ENCODE measurements at places on chromosomes 5 and 9.
A peak's percentile ranks its signal among the peaks of the same experiment; 100 is the strongest.

- no peak for DNase-seq
Measured at GRCh38 chr9:134169724-134170401, 5.5 kb upstream of the RNU6ATAC start.

GRCh38 chr9:15764131-15764530 lies 211.3 kb downstream of the CCDC171 start:
- DNase-seq, result no peak

- peak; percentile 60 for DNase-seq
Measured at GRCh38 chr5:33148076-33148513, 292.7 kb upstream of the TARS1 start.

DNA sequence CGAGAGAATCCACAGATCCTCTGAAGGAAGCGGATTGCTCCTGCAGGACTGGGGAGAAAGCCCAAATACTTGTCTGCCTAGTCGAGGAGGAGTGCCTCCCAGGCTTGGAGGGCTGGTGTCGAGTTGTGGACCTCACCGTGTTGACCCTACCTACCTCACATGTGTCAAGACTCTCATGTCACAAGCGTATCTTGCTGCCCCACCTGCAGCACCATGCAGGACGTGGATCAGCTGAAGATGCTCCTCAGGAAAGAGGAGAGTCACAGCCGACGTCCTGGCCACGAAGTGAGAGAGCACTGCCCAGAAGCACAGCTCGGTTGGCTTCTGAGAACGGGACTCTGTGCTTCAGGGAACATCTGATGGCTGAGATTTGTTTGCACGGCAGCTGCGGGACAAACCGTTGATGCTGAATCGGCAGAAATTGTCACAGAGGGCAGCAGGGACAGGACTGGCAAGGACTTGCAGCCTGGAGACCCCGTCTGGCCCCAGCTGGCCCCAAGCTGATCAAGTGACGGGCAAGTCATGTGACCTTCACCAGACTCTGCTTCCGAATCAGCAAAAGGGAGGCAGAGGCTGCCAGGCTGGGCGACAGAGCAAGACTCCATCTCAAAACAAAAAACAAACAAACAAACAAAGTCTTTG lies 119.1 kb upstream of the ITGA1 start:
- no peak for DNase-seq

DNA sequence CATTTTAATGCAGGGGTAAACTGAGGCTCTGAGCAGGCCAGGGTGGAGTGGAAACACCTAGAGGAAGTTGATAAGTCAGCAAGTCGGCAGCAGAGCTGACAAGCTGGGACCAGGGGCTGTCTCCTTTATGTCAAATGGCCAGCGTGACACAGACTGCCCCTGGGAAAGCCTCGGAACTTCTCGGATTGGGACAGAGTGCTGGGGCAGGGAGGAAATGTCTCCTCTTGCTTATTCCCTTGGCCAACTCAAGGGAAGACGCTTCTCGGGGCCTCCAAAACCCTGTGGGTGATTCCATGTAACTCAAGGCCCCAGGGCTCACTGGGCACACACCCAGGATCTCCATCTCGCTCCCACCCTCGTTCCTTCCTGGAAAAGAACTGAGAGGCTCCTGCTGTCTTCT lies 25.4 kb upstream of the ANXA6 start:
- DNase-seq, result no peak

GRCh38 chr5:50352382-50352781 lies 88.7 kb downstream of the EMB start:
- DNase-seq, result no peak

GRCh38 chr5:74428275-74428674 lies 212.3 kb downstream of the ENC1 start:
- no peak for DNase-seq

DNA sequence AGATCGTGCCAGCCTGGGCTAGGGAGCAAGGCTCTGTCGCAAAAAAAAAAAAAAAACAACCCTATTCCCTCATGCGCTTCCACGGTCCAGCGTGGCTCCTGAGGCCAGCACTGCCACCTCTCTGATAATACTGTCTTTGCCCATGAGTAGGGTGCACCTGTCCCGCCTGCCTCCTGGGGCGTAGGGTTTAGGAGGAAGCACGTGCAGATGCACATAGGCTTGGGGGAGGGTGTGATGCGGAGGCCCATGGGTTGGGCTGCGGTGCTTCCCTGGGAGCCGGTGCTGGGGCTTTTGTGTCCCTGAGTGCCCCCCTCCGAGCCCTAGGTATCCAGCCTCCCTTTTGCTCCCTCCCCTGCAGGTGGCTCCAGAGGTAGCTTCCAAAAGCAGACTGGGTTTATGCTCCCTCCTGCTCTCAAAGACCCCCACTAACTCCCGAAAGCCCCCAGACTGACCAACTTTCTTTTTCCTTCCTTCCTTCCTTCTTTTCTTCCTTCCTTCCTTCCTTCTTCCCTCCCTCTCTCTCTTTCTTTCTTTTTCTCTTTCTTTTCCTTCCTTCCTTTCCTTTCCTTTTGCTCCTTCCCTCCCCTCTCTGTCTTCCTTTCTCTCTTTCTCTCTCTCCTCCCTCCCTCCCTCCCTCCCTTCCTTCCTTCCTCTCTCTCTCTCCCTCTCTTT lies 12.8 kb downstream of the FGFR4 start:
- DNase-seq, result no peak

GRCh38 chr9:36991516-36992134 lies 42.4 kb downstream of the PAX5 start:
- no peak for DNase-seq

GRCh38 chr5:105877592-105877991 lies 1793.1 kb downstream of the EFNA5 start:
- no peak for DNase-seq

- no peak for DNase-seq
Measured at GRCh38 chr9:18638371-18639249, 164.7 kb downstream of the ADAMTSL1 start.

- no peak for DNase-seq
Measured at GRCh38 chr5:78706381-78706780, 57.8 kb upstream of the LHFPL2 start.

DNA sequence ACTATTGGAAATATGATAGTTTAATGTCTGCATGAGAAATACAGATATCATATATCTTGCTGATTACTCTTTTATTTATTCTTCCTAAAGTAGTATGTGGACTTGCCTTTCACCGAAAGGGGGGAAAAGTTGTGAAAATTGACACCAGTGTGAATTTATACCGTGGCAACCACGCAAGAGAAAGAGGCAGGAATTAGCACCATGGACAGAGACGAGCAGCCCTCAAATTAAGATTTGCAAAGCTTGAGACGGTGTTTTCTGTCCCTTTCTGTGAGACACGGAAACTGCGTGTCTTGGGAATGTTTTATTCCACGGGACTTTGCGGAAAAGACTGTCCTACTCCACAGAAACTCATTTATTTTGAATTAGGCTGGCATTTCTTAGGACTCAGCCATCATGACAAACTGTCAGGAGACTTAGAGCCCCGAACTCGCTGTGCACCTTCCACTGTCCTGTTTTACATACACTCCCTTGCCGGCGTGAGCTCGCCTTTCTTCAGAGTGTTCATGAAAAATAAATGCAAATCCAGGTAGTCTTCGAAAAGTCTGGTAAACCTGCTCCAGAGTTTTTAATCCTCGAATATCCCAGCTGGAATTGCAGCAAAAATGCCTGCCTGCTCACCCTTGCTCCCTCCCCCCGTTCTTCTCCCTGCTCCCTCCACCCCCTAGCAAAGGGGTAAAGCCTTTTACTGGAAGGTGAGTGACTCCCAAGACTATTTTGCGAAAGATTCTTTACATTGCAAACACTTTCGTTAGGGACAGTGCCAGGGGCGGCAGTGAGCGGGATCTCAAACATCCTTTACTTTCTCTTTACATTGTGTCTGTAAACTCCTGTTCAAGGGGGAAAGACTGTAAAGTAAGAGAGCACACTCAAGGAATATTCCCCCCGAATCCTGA lies 3.8 kb upstream of the ELAVL2 start:
- no peak for DNase-seq

GRCh38 chr5:77697692-77698091 lies 59.2 kb upstream of the OTP start:
- no peak for DNase-seq

GRCh38 chr5:172411484-172412072 lies 42.7 kb downstream of the SH3PXD2B start:
- DNase-seq, result no peak

DNA sequence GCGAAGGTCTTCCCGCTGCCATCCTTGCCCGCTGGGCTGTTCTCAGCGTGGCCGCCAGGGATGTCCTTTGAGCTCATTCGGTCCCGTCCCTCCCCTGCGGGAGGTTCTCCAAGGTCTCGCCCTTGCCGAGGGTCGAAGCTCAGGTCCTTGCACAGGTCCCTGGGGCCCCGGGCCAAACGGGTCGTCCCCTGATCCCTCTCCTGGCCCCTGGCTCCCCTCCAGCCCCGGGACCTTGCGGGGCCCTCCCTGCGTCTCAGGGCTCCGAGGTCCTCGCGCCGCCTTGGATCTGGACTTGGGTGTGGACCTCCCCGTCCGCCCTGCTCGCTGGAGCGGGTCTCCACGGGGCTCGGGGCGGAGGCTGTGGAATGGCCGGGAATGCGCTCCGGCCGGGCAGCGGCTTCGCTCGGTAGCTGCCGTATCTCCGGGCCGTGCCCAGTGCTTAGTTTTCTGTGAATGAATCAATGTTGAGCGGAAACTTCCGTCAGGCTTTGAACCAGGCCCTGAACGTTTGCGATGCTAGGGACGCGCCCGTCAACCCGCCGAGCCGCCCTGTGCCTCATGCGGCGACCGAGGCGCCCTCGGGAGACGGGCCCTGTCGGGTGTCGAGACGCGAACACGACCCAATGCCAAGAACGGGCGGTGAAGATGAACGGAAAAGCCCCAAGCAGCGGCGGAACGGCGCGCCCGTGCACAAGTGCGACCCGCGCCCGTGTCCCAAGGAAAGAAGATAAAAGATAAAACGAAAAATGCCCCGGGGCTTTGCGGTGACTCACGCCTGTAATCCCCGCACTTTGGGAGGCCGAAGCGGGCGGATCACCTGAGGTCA lies 780 bp downstream of the RNU6ATAC start:
- no peak for DNase-seq

DNA sequence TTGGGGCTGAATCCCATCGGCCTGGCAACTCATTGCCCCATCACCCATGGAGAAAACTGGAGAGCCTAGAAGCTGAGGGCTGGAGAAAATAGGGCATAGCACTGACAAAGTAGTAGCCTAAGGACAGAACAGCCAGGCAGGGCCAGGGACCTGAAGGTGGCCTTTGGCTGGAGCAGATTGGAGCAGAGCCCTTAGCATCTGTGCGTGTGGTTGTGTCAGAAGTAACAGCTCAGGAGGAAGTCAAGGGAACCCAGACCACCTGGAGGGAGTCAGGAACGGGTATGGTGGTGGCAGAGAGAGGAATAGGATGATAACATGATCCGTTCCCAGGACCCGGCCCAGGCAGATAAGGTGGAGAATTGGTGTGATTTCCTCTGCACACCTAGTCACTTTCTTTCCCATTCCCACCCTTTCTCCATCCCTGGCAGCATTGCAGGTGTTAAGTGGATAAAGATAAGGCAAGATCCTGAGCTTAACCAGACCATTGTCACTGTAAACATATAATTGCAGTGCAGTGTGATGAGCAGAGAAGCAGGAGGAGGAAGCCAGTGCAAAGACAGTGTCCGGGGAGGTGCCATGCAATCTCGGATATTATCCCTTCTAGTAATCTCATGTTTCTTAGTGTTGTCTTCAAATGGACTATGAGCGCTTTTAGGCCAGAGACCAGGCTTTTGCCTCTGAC lies 67.0 kb downstream of the NDFIP1 start:
- no peak for DNase-seq

GRCh38 chr5:60263346-60263745 lies 369.8 kb upstream of the PDE4D start:
- no peak for DNase-seq
